Stimulated activated CD8-positive, alpha-beta memory T cell treated with anti-CD3 and anti-CD28 coated beads, Interleukin-4, amount 100 ng/mL, for 48 hours (primary cell): ENCODE measurements at places on chromosomes 3 and 15.

DNA sequence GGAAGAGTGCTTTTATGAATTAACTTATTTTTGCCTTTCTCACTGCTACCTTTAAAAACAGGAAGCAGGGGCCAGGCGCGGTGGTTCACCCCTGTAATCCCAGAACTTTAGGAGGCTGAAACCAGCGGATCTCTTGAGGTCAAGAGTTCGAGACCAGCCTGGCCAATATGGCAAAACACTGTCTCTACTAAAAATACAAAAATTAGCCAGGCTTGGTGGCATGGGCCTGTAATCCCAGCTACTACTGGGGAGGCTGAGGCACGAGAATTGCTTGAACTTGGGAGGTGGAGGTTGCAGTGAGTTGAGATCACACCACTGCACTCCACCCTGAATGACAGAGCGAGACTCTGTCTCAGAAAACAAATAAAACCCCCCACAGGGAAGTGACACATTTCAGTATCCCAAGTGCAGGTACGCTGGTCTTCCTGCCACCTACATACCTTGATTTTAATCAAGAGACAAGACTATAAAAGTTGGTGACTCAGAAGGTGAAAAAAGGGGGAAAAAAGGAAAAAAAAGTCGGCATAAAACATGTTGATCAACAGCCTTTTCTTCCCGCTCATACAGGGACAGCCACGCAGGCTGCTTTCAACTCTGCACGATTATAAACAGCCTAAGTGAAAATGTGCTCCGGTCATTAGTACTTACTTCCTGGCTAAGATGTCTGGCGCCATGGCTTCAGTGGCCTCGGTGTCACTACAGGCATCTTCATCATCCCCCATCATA lies 18.8 kb downstream of the PPP1R2 start:
- DNase-seq, result peak; percentile 44

DNA sequence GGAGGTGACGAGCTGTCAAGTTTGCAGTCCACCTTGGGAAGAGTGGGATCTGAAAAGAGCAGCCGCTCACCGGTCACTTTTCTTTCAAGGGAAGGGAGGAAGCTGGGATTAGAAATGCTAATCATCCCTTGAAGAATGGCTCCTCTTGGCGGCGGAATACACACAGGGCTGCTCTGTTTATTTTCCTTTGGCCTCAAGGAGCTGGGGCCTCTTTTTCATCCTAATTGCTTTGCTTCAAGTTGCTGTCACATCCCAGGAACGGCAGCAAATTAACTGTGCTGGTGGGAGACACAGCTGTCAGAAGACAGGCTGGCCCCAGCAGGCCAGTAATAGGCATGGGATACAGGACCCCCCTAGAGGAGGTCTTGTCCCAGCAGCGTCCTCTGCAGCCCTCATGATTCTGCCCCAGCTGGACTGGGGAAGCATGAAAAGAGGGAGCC lies 6.7 kb downstream of the KBTBD13 start:
- DNase-seq, result no peak

DNA sequence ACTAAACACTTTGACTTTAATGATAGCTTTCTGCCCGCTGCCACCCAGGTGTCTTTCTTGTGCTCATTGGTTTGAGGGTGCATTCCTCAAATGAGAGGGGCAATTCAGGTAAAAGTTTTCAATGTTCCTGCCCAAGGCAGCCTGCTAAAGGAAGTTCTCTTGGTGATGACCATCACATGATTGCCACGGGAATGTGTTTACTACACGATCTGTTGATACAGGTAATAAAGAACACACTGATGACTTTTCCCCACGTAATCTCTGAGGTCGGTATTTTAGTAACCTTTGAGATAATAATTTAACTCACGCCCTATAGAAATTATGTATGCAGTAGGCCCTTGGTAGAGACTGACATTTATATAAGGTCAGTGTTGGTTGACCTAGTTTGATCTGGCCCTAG lies 39.3 kb downstream of the FNDC3B start:
- DNase-seq, result no peak

GRCh38 chr3:187871848-187872247 lies 126.6 kb upstream of the BCL6 start:
- DNase-seq, result no peak

GRCh38 chr3:182692695-182693094 lies 100.6 kb upstream of the ATP11B start:
- no peak for DNase-seq

DNA sequence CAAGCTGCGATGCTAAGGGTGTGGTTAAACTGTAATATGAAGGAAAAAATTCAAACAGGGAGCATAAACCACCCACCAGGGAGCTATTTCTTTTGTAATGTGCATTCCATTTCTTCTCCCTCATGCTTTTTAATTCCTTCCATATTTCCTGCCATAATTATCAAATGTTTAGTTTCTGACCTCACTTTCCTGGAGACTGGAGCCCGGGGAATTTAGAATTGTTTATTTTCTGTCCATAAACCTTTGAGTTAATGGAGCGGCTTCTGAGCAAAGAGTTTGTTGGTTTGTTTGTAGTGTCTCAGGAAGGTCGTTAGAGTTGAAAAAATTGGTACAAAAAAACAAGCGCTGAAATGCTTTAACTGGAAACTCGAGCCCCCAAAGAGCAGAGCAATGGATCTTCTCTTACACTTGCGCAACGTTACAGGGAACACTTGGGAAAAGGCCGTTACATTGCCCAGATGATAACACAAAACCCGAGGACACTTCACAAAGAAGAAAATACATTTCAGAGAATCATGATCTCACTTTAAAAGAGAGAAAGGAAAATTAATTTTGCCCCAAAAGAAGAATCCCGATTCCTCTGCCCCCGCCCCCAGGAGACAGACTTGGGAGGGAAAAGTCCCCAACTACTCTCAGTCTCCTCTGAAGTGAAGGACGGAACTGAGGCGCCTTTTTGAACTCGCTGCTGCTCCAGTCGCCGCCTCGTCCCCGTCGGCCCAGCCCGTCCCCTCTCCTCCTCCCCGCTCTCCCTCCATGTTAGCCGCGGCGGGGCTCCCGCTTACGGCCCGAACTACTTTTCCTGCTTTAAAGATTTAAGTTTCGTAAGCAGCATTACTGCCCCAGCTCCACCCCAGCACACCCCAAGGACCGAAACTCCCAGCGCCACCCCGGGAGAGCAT lies 842 bp downstream of the FSTL1 start:
- DNase-seq, result peak; percentile 35
